ENCODE measurements at places on chromosomes 5 and 9.

DNA sequence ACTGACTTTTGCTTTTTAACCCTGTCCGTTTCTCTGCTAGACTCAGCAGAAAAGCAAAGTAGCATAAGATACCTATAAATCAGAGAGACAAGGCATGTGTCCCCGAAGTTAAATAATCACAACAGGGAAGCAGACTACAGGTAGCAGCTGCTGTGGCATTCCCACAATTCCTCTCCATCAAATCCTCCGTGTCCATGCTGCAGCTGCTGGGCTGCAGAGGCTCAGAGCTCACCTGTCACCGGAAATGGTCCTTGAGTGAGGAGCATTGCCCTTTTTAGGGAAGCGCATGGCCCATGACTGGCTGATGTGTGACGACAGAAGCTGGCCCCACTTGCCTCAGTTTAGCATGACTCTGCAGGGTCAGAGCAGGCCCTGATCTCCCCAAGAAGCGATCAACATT, 125.0 kb downstream of the MSX2 start:
- no peak for DNase-seq

DNA sequence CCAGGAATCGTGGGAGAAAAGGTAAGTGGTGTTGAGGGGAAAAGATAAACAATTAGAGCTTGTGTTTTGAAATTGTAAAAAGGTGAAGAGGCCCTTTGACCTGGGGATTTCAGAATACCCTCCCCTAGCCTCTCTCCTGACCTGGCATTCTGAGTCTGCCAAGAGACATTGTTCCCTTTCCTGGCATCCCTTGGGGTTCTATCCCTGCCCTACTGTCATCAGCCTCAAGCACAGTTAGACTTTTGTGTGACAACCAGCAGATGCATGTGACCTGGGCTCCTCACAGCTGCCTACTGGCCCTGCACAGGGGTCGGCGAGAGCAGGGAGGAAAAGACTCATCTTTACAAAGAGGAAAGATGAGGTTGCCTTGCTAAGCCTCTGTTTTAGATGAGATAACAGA, 72.2 kb upstream of the ORM1 start:
- DNase-seq = no peak

- DNase-seq = no peak
Measured at GRCh38 chr5:93724791-93725190, 16.6 kb downstream of the POU5F2 start.

- DNase-seq = no peak
Measured at GRCh38 chr5:94793113-94793815, 174.8 kb downstream of the SLF1 start.

DNA sequence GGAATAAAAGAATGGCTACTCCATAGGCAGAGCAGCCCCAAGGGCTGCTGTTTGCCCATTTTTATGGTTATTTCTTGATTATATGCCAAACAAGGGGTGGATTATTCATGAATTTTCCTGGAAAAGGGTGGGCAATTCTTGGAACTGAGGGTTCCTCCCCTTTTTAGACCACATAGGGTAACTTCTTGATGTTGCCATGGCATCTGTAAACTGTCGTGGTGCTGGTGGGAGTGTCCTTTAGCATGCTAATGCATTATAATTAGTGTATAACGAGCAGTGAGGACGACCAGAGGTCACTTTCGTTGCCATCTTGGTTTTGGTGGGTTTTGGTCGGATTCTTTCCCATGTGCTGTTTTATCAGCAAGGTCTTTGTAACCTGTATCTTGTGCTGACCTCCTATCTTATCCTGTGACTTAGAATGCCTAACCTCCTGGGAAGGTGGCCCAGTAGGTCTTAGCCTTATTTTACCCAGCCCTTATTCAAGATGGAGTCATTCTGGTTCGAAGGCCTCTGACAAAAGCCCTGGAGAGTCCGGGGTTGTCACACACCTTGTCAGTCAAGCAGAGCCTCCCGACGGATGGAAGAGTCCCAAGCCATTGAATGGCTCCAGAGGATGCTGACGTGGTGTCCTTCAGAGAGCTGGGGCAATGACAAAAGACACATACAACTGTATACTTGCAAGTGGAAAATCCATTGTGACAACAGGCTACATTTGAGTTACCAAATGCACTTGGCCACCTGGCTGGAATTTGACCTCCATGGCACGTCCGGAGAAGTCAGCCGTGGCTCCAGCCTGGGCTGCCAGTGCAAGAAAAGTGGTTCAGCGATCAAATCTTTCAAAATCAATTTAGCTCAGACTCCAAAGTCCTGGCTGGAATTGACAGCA, 67.1 kb upstream of the CLINT1 start:
- DNase-seq = no peak

- no peak for DNase-seq
Measured at GRCh38 chr5:5105531-5105930, 34.6 kb upstream of the ADAMTS16 start.

GRCh38 chr9:136245219-136246150, at the start of gene QSOX2:
Gene QSOX2 (minus strand): TSS chr9:136245812. CDS start chr9:136245803, 9 bp downstream.
- DNase-seq = peak; percentile 43

DNA sequence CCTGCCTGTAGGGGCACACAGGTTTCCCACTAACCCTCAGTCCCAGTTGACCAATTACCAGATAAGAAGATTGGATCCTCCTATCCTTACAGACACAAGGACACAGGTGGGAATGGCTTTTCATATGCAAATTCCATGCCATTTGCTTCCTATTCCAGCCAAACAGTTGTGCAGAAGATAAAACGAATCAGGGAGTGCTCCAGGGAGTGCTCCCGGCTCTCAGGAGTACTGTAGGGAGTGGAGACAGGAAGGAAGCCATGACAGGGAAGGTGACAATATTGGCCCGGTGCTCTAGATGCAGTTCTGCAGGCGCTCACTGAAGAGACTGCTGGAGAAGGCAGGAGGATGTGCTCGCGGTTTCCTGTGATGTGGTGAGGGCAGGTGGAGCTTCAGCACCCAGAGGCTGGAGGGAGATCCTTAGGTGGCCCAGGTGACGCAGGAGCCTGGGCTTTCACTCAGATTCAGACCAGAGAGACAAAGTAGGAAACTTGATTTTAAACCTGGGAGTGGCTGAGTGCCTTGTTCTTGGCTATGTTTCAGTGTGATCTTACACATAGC, 260.0 kb downstream of the AUH start:
- DNase-seq = no peak

GRCh38 chr9:94086486-94087345, 2.5 kb downstream of the PTPDC1 start:
- no peak for DNase-seq

DNA sequence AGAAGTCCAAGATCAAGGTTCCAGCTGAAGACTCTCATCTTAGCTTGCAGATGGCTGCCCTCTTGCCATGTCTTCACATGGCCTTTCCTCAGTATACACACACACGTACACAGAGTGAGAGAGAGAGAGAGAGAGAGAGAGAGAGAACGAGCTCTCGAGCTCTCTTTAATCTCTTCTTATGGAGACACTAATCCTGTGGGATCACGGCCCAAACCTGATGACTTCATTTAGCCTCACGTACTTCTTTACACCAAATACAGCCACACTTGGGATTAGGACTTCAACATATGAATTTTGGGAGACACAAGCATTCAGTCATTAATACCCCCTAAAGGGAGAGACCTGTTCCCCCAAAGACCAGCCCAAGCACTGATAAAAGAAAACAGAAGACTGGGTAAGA, 42.8 kb downstream of the SIL1 start:
- no peak for DNase-seq

GRCh38 chr5:131378721-131379541, 115.1 kb downstream of the CDC42SE2 start:
- no peak for DNase-seq

- no peak for DNase-seq
Measured at GRCh38 chr5:34803974-34804732, 34.8 kb upstream of the TTC23L start.

DNA sequence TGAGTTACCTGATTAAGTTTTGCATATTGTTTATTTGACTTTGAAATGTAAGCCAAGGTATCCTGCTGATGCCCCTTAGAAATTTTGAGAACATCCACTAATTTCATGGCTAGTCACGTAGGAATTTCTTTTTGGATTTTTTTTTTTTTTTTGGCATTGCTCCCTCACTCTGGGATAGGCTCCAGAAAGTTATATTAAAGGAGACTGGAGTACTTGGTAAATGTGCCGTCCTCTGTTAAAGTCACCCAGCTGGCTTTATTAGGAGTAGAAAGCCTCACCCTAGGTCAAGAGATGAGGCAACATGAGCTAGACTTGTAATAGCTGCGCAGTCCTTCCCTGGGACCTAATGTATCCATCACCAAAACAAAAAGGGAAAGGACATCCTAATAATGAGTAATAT, 3.1 kb downstream of the KCTD16 start:
- DNase-seq = no peak

GRCh38 chr9:16450578-16450977, 419.9 kb downstream of the BNC2 start:
- no peak for DNase-seq

DNA sequence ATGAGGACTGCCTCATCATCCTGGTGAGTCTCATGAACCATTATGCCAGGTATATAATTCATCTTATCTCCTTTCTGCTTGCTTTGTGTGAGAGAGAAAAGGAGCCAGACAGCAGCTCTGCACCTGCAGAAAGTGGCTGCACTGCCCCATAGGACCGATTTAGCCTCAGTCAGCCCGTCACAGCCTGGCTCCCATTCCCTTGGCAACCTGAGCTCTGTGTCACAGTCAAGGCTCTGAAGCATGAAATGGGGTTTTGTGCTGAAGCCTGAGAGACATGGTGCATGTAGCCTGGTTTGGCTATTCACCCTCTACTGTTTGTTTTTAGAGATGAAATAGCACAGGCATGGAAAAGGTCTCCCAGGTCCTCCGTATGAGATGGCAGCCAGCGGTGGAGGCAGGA, 198.3 kb downstream of the KCTD16 start:
- no peak for DNase-seq

DNA sequence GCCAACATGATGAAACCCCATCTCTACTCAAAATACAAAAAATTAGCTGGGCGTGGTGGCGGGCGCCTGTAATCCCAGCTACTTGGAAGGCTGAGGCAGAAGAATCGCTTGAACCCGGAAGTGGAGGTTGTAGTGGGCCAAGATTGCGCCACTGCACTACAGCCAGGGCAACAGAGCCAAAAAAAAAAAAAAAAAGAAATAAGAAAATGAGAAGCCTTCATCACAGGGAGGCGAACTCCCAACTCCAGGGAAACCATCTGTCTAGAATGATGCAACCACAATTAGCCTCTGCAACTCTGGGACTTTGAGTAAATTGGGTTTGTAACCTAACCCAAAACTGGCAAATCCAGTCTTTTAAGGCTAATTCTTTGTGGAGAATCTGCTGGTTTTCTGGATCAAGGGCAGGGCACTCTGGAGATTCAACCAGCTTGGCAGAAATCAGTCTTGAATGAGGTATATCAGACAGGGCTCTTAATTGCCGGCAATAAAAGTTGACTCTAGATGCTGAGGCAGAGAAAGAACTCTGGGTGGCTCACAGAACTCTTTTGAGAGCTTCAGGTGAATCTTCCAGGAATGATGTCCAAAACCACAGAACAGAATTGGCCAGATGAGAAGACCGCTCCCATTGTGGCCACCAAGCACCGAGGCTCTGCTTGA, 9.9 kb downstream of the S100Z start:
- DNase-seq = no peak

DNA sequence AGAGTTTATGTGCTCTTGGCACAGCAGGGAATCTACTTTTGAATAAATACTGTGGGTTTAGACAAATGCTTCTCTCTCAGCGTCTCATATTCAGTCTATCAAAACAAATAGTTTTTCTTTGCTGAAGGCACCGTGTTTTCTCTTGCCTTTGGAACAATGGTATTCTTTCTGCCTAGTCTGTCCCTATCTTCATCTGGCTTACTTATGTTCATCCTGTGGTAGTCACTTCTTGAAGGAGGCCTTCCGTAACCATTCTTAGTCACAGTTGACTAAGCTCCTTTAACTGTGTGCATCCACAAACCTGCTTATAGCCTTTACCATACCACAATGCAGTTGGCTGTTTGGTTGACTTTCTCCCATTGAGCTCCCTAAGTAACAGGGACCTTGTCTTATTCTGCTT, 45.9 kb downstream of the LARP1 start:
- DNase-seq = no peak

GRCh38 chr9:83511051-83511450, 27.1 kb downstream of the FRMD3 start:
- DNase-seq = no peak

DNA sequence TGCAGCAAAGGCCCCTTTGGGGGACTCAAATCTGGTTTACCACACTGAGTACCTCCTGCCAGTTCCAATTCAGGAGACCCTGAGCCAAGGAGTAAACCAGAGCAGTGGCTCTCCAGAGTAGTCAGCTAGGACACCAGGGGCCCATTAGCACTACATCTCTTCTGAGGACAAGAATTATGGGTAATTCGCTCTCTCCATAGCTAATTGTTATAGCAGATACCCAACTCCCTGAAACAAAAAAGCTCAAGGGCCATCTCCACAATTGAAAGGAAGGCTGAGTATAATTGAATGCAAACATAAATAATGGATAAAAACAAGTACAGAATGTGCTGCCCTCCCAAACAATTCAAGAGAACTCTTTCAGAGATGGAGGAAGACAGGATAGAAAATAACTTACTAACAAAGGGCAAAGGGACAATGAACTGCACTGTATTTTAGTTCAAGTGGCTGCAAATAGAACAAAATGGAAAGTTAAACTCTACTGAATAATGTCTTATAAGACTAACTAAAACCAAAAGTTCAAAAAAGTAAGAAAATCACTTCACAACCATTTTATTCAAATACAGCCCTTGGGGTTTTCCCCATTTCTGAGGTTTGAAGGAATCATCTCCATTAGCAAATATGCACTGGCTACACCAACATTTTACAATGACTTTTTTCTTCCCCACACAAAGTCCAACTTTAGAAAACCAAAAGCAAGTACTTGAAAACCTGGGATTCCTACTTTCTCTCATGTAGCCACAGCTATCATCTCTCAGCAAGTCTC, 118.8 kb downstream of the SIL1 start:
- DNase-seq = no peak

- DNase-seq = no peak
Measured at GRCh38 chr5:159178978-159179377, 30.4 kb downstream of the RNF145 start.

GRCh38 chr9:131671133-131671520, 68.7 kb downstream of the RAPGEF1 start:
- DNase-seq = no peak

DNA sequence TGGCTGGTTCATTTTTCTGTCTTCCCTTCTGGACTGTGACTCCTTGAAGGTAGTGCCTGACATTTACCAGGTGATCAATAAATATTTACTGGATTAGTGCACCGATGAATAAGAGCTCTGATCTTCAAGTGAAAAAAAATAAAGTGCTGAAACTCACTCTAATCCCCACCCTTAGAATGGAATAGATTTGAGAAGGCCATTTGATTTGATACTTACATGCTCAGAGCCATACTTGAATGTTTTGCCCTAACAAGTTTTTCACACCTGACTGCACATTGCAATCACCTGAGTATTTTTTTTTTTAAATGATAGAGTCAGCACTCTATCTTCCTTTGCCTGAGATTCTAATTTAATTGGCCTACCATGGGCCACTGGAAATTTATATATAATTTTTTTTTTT, 105.7 kb downstream of the LRRC70 start:
- DNase-seq = no peak

GRCh38 chr5:8208307-8208706, 339.4 kb downstream of the MTRR start:
- no peak for DNase-seq

GRCh38 chr9:105319202-105319813, 74.9 kb downstream of the SLC44A1 start:
- no peak for DNase-seq

- DNase-seq = no peak
Measured at GRCh38 chr5:45017568-45017967, 208.8 kb downstream of the MRPS30 start.

All from H1 (cell line).